SK-N-DZ (cell line): ENCODE measurements at places on chromosomes 16 and 17.
A peak's percentile ranks its signal among the peaks of the same experiment; 100 is the strongest.

- DNase-seq = no peak
Observed at GRCh38 chr16:14608111-14608566, 21.9 kb downstream of the PARN start.

GRCh38 chr17:29245401-29245800 lies 1.3 kb upstream of the CRYBA1 start:
- no peak for DNase-seq

- DNase-seq = peak; percentile 92
Observed at GRCh38 chr17:47693731-47694580, at the start of gene TBKBP1. Gene TBKBP1, plus strand, starts transcription at chr17:47694161. Its CDS starts 1,952 bp downstream, at chr17:47696113.

- no peak for DNase-seq
Observed at GRCh38 chr17:57422574-57423164, 166.3 kb downstream of the MSI2 start.

GRCh38 chr17:5500589-5501391 lies 14.4 kb downstream of the MIS12 start:
- DNase-seq = peak; percentile 97

- DNase-seq = no peak
Observed at GRCh38 chr17:56322991-56323390, 169.7 kb downstream of the ANKFN1 start.

GRCh38 chr17:75830164-75831031 lies 13.8 kb downstream of the UNC13D start:
- DNase-seq = no peak

DNA sequence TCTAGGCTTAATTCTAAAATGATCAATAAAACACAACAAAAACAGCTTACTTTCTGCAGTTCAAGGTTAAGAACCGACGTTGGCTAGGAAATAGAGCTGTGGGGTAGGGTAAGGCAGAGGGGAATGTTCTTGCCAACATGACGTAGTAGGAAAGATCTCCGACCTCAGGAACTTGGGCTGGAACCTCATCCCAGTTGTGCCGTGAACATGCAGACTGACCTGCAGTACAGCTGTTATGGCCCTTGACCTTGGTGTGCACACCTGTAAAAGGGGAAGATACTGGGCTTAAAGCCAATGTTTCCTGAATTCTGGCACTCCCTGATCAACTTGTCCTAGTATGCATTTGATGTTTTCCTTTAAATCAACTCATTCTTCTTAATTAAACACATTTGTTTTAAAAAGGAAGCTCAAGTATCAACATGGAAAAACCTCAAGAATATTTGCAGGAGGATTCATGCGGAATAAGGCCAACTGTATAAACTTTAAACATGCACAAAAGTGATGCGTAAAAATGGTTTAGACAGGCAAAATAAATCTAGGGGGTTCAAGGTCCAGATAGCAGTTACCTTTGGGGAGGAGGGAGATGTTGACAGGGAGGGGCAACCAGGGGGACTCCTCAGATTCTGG lies 14.2 kb upstream of the SLC6A2 start:
- no peak for DNase-seq

DNA sequence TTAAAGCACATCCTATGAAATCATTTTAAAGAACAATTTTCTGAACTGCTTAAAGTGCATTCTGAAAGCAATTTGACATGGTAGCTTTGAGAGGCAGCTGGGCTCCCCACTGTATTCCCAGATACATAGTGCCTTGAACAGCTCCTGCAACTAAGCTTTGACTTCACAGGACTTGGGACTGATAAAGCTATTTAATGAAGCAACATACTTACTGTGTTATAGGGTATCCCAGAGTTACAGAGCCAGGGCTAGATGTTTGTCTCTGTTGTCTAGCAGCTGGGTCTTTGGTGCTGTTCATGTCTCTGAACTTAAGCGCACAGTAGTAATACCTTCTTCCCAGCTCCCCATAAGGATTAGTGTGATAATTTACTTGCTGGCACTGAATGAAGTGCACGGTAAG lies 862 bp downstream of the ACSM1 start:
- DNase-seq = no peak

- DNase-seq = no peak
Observed at GRCh38 chr17:68592682-68593641, 8.2 kb downstream of the FAM20A start.

- no peak for DNase-seq
Observed at GRCh38 chr17:16007439-16007838, 7.8 kb downstream of the TTC19 start.

- peak; percentile 76 for DNase-seq
Observed at GRCh38 chr17:78865682-78866390, 25.2 kb upstream of the USP36 start.

DNA sequence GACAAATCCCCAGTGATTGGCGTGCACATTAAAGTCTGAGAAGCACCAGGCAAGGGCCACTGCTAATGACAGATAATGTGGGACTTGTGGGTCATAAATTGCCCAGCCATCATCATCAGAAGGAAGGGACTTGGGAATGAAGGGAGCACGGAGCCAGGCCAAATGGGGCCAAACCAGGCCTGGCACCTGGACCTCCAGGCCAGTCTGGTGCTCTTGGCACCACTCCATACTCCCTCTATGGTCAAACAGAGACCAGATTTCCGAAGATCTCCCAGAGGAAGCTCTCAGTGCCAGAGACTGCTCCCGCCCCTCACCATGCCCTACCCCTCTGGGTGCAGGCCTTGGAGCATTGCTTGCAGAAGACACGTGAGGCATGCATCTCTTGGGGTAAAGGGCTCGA lies 142.2 kb downstream of the CCDC182 start:
- no peak for DNase-seq

GRCh38 chr16:54928411-54929089 lies 2.1 kb upstream of the IRX5 start:
- DNase-seq = peak; percentile 64

DNA sequence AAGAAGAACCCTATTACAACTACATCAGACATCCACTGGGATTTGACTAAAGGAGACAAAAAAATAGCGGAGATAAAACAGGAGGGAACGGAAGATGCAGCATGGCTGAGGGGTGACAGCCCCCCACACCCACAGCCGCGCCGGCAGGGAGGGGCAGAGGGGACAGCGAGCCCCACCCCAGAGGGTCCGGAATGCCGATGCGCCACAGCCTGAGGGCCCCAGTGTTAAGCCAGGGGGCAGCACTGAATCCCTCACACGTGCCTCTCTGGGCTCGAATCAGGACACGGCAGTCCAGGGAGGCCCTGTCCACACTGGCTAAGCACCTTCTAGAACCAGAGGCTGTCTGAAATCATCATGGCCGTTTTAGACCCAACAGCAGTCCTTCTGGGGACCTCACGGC lies 18.8 kb downstream of the MAP1LC3B start:
- no peak for DNase-seq

DNA sequence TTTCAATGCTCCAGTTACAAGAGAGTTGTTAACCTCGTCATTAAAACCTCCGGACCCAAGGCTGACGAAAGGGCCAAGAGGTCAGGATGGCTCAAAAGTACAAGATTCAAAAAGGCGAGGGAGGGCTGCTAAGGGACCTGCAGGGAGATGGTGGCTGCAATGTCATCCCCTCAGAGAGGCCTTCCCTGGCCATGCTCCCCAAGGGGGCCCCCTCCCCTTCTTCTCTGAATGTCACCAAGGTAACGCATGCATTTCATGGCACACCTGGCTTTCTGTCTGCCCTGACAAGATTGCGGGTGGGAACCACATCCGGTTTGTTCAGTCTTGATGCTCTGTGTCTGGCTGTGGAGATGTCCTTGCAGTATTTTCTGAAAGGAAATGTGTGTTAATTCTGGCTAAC lies 89.9 kb downstream of the C16orf78 start:
- no peak for DNase-seq

DNA sequence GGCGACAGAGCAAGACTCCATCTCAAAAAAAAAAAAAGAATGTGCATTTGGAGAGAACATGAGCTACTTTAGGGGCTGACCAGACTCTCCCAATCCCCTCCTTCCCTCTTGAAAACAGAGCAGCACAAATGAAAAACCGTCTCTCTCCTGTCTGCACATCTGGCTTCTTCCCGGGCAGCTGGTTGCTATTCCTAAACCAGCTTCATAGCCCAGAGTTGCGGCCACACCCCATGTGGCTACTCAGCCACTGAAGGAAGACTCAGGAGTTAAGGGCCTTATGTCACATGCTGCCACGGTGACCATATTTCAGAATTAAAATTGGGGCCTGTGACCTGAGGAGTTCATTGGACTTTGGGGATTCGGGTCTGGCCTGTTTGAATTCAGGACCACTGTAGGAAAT lies 48.3 kb downstream of the KATNIP start:
- DNase-seq = no peak

DNA sequence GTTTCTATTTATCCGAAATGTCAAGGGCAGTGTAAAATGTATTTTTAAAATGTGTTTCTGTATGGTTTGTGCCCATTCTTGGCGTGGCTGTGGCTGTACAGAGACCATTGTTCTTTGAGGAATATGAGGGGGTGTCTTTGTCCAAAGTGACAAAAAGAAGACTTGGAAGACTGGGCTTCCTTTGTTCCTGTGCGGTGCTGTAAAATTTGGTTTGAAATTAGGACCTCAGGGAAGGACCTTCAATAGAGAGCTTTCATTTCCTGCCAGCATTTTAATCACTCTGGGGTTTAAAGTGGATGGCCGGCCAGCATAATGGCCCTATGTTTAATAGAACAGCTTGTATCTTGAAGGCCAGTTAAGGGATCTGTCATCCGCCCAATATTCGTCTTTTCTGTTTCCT lies 190.1 kb upstream of the TBX2 start:
- no peak for DNase-seq

GRCh38 chr16:35296962-35297653 lies 1837.7 kb downstream of the TP53TG3F start:
- no peak for DNase-seq

- no peak for DNase-seq
Observed at GRCh38 chr16:58481226-58481869, 18.6 kb upstream of the NDRG4 start.

- DNase-seq = no peak
Observed at GRCh38 chr16:63497408-63497807, 1461.2 kb upstream of the CDH8 start.

DNA sequence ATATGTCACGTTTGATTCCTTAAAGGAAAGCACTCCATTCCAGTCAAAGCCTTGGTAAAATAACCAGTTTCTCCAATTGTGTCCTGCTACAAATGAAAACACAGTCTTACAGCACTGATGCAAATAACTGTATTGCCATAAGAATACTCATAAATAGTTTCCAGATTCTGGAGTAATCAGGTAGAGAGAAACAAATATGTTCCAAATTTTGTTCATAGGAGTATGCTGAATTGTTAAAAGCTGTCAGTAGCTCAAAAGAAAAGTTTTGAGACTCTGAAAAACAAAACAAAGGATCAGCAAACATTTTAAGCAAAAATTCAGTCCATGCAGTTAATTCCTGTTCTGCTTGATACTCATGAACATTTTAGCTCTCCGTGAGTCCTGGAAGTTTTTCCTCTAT lies 7.8 kb downstream of the DHRS7B start:
- DNase-seq = no peak

GRCh38 chr17:45900723-45901415 lies 6.5 kb downstream of the MAPT start:
- DNase-seq = no peak

GRCh38 chr17:9484789-9485188 lies 90.8 kb downstream of the STX8 start:
- no peak for DNase-seq

GRCh38 chr17:65115839-65116238 lies 21.3 kb upstream of the RGS9 start:
- no peak for DNase-seq

DNA sequence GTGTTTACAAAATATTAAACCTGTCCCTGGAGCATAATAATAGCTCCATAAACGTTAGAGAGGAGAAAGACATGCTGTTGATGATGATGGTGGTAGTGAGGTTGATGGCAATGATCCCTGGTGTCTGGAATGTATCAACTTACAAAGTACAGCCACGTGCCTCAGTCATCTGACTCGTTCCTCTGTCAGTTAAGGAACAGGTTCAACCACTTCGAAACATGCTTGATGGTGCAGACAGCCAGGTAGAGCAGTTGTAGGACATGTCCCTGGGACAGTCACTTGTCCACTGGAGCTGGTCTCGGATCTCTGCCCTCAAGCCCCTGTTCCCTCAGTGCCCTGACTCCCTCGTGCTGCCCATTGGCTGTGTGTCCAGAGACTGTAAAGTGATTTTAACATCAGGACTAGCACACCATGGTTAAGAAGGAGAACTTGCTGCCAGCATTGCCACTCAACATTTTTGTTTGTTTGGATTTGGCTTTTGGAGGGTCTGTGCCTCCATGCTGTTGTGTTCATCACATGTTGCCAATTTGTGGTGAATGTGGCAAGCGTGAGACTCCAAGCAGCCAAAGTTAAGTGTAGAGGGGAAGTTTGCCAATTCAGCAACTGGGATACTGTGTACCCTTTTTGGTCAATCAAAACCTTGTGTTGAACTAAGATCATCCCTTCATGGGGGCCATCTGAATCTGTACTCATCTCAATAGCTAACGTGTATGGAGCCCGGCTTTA lies 16.3 kb upstream of the SALL1 start:
- DNase-seq = no peak

DNA sequence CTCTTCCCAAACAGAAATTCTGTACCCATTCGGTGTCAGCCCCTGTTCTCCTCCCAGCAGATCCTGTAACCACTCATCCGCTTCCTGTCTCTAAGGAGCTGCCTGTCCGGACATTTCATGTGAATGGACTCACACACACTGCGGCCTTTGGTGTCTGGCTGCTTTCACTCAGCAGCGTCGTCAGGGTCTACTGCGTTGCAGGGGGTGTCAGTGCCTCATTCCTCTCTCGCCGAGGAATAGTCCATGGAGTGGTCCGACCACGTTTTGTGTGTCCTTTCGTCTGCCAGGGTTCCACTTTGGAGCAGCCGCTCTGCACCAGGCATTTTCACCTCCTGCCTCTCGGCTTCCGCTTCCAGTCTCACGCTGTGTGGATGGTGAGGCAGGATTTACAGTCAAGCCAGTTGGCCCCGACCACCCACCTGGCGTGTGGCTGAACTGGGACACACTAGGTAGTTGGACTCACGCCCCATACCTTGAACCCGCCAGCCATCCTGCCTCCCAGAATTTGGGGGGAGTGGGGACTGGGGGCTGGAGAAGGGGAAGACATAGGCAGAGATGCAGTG lies 188.2 kb upstream of the CIBAR2 start:
- DNase-seq = no peak

DNA sequence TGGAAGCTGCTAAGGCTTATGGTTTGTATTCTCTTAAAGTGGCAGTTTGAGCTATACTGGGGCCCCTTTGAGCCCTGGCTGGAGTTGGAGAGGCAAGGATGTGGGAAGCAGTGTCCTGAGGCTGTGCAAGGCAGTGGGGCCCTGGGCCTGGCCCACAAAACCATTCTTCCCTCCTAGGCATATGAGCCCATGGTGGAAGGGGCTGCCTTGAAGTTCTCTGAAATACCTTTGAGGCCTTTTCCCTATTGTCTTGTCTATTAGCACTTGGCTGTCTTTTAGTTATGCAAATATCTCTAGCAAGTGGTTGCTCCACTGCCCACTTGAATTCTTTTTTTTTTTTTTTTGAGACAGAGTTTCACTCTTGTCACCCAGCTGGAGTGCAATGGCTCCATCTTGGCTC lies 119.2 kb downstream of the PCTP start:
- no peak for DNase-seq
